ENCODE measurements at places on chromosomes 5 and 9.

- DNase-seq = no peak
Measured at GRCh38 chr5:139512786-139513390, 30.3 kb upstream of the STING1 start.

- no peak for DNase-seq
Measured at GRCh38 chr9:110133608-110134210, 74.2 kb downstream of the C9orf152 start.

DNA sequence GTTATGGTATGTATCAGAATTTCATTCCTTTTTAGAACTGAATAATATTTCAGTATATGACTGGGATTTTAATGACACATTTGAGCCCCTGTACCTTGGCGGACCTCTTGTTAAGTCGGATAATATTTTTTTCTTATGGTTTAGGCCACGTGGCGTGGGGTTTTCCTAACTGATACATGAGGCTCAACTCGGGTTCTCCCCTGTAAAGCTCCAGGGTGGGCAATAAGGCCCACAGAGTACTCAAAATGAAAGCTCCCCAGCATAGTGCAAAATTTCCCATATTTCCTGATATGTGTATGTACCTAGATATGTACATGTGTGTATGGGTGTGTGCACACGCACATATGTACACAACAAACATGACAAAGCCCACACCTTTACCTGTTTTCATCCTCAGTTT, 24.5 kb downstream of the TICAM2 start:
- no peak for DNase-seq

GRCh38 chr9:61668846-61669245, 479.0 kb downstream of the SPATA31A7 start:
- no peak for DNase-seq

DNA sequence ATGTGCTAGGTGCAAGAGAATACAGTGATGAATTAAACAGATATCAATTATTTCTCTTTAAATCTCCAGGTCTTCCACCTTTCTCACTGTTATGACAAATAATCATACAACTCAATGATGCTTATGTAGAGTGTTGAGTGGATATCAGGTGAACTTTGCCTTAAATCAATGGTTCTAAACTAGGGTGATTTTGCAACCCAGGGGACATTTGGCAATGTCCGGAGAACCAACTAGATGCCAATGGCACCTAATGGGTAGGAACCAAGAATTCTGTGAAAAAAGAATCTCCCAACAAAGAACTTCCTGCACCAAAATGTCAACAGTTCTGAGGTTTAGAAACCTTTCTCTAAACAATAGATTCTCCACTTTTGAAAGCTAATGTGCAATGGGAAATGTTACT, 52.0 kb upstream of the GDNF start:
- DNase-seq = no peak

DNA sequence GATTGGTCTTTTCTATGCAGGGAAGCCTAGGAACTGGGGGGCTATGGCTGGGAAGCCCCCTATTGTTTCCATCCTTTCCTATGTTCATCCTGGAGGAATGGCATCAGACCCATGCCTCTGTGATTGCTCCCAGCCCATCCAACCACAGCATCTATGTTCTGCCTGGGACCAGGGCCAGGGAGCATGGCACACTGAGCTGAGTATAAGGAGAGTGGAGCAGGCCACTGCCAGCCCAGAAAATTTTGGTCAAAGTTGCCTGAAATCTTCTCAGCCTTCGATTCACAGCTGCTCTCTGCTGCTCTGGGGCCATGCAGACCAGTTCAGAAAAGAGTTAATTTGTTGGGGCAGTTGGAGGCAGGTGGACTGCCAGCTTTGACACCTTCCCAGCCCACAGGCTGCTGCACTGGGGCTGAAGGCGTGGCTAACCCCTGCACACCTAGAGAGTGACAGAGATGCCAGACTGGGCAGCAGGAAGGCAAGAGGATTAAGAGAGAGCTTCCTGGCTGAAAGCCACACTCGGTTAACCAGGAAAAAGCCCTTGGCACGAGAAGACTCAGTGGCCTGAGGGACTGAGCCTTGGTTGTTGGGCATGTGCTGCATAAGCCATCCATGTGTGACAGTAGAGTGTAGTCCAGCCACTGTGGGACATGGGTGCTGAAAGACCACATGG, 12.1 kb downstream of the TGFBI start:
- DNase-seq = no peak

GRCh38 chr5:61969755-61970154, 336.3 kb upstream of the KIF2A start:
- DNase-seq = no peak

- DNase-seq = no peak
Measured at GRCh38 chr9:2227144-2227867, 212.2 kb downstream of the SMARCA2 start.

Data from NCI-H187 (cell line).